ENCODE measurements at places on chromosomes 7 and 10.
A peak's percentile ranks its signal among the peaks of the same experiment; 100 is the strongest.

GRCh38 chr7:138400400-138400886, 59.6 kb upstream of the TRIM24 start:
- DNase-seq = no peak

GRCh38 chr7:90212149-90212495, 582 bp downstream of the STEAP2 start:
- peak; percentile 55 for DNase-seq

DNA sequence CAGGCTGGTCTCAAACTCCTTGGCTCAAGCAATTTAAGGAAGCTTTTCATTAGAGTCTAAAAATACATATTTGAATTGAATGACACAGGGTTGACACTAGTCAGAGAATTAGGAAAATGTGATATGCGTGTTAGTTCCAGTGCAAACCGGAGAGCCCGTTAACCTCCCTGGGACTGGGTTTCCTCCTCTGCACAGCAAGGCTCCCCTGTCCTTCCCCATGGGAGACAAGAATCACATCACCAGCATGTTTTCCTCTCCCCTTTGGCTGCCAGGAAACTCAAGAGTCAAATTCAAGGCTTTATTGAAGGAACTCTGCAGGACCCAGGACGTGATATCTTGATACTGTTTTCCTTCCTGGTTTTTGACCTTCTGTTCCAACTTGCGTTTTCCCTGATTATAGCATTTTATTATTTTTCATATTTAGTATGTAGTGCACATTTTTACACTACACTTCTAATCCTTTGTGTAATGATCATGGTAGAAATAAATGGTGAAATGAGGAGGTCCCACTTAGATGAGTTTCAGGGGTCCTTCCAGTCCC, 24.9 kb downstream of the GSTO2 start:
- no peak for DNase-seq

DNA sequence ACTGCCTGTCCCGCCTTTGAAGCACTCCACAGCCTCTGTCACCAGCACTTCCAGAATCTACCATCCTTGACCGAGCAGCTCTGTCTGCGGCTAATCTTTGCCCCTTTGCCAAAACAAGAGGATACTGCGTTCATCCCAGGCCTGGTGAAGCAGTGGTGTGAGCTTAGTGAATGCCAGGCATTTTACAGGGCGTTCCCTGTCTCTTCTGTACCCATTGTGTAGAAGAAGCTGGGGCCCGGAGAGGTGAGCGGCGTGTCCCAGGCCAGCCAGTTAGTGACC, 61.2 kb downstream of the C10orf105 start:
- no peak for DNase-seq

GRCh38 chr10:90435296-90435695, 422.5 kb downstream of the HTR7 start:
- DNase-seq = no peak

- DNase-seq = peak; percentile 55
Observed at GRCh38 chr10:72308320-72308987, 34.7 kb downstream of the DDIT4 start.

- no peak for DNase-seq
Observed at GRCh38 chr10:126519185-126519584, 130.9 kb upstream of the ADAM12 start.

GRCh38 chr7:133691727-133692610, 435.2 kb upstream of the LRGUK start:
- no peak for DNase-seq

DNA sequence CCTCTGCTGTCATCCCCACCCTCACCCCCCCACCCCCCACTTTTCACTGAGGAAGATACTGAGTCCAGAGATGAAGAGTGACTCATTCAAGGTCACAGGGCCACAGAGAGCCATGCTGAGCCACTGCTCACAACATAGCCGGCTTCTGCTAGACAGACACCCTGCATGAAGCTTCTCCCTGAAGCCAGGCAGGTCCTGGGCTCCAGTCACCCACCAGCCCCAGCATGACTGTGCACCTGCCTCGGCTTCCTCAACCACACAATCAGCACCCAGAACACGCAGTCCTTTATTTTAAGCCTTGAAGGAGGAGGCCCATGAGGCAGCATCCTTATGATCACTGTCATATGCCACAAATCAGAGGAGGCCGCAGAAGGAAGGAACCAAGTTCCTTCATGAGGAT, 19.2 kb upstream of the PRKAG2 start:
- DNase-seq = no peak

DNA sequence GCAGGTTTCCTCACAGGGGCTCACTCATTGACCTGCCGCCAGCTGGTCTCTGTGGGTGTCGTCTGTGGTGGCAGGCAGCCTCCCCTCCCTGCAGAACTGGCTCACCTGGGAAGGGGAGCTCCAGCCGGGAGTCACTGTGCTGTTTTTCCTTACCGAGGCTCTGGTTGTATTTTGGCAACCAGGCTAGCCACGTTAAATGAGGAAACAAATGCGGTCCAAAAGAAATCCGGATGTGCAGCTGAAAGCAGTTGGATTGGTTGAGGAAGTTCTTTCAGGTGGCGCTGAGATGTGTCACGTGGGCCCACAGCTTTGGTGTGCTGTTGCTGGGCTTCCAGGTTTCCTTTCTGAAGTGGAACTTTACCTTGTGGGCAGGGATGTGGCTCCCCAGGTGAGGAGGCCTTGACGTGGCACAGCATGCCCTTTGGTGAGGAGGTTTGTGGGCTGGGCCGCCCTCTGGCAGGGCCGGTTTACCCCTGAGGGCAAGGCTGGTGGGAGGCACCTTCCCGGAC, 14.2 kb downstream of the MTURN start:
- DNase-seq = peak; percentile 66

GRCh38 chr10:11499425-11500071, 111.9 kb downstream of the USP6NL start:
- no peak for DNase-seq

DNA sequence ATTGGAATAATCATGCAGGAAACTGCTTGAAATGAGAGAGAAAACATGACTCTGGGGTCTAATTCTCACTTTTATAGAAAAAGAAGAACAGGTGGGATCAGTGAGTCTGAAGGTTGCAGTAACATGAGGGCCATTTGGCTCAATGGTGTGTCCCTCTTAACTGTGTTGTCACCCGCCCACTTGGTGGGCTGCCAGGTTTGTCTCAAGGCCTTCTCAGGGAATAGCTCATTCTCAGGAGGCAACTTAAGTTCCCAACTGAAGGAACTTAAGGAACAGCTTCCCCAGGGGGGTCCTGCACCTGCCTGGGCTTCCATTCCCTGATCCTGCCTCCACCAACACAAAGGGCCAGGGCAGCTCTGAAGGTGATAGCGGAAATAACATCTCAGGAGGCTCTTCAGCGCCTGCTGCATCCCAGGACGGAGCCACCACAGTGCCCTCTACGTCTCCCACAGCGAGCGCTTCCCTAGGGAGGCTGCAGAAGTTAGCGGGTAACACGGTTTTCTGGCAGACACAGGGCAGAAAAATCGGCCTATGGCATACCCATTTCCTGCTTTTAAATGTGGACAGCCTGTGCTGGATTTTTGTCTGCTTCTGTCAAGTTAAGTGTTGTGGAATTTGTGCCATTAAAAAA, 88.8 kb downstream of the ZRANB1 start:
- no peak for DNase-seq

GRCh38 chr10:4024027-4024426, 239.0 kb upstream of the KLF6 start:
- no peak for DNase-seq

DNA sequence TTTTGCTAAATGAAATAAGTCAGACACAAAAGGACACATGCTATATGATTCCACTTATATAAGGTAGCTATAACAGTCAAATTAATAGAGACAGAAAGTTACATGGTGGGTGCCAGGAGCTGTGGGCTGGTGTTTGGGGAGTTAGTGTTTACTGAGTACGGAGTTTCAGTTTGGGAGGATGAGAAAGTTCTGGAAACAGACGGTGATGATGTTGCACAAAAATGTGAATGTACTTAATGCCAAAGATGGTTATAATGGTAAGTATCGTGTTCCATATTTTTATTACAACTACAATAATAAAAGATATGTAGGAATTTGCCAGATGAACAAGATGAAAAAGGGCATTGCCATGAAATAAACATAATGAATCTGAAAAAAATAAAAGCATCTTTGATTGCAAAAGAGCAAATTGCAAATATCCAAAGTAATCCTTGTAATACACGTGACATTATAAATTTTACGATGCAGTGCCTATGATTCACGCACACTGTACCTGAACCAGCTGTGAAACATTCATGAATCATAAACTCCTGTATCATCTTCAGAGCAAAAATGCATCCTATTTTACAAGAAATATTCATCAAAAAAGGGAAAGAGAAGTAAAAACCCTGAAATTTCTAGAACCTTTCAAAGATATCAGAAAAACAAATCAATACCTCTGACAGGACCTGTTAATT, 676.7 kb downstream of the PCDH15 start:
- DNase-seq = no peak

DNA sequence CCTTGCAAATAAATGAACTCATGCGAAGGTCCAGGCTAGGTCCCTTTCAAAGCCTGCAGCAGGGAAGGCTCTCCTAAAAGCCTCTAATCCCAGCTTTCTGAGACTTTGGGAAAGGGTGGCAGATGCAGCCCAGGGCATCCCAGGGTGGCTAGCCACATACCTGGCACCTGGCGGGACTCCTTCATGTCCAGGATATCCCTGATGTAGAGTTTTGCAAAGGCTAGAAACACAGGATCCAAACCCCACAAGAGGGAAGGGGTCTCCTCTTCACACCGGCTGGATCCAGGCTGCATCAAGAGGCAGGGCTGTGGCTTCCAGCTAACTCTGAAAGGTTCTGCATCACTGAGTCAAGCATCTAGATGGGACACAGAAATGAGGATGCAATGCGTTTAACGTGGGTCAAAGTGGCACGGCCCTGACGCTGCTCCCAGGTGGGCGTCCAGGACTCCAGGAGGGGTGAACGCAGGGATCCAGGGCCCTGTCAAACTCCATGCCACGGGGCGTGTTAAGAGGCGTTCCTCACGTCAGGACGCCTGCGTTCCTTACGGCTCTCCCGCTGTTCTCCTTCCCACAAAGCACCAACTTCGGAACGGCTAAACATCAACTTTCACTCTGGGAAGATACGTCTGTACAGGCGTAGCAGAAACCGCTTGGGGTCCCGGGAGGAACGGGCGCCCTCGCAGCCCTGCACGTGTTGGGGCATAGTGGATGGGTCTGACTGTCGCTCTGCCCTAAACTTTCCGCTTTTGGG, 507 bp downstream of the STN1 start:
- peak; percentile 55 for DNase-seq

DNA sequence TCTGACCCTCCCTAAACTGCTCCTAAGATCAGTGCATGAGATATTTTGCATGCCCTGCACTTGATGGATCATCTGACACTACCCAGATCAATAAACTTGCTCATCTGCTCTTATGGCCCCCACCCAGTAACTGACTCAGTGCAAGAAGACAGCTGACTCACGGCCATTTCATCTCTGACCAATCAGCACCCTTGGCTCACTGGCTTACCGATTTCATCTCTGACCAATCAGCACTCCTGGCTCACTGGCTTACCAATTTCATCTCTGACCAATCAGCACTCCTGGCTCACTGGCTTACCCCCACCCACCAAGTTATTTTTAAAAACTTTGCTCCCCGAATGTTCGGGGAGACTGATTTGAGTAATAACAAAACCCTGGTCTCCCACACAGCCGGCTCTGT, 37.2 kb upstream of the OPTN start:
- no peak for DNase-seq

DNA sequence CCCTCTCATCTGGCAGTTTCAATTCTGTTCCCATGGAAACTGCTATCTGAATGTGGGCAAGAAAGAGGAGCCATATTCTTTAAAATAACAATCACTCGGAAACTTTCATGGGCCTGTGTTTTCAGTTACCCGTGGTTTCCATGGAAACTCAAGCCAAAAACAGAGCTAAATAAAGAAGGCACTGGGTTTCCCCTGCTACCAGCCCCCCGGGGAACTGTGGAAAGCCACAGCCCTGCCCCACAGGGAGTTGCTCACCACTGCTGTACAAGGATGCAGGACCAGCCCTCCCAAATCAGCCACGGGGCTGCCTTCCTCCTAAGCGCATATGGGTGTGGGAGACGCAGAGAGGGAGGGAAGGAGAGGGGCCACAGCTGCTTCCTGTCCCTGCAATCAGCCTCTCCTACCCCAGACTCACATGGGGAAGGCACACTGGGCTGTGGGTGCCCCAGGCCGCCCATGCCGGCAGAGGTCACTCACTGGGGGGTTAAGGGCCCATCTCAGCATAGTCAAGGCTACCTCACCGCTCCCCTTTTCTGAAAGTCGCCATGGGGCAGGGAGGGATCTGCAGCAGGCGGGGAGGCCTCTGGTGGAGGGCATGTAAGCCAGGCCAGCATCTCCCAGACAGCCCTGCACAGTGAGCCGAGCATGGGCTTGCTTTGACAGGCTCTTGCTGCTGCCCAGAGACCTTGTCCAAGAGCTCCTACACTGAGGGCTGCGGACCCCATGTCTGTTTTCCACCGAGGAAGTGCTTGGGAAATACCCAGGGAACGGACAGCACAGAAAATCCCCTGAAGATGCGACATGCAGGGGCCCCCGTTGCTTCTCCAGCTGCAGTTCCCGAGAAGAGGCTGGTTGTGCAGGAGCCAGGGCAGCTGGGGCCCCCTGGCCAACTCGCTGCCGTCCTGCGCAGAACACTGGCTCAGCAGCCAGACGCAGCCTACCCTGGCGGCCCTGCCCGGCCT, 157.3 kb upstream of the PPP2R2D start:
- no peak for DNase-seq

GRCh38 chr7:33535989-33536388, 369.4 kb upstream of the BMPER start:
- no peak for DNase-seq

DNA sequence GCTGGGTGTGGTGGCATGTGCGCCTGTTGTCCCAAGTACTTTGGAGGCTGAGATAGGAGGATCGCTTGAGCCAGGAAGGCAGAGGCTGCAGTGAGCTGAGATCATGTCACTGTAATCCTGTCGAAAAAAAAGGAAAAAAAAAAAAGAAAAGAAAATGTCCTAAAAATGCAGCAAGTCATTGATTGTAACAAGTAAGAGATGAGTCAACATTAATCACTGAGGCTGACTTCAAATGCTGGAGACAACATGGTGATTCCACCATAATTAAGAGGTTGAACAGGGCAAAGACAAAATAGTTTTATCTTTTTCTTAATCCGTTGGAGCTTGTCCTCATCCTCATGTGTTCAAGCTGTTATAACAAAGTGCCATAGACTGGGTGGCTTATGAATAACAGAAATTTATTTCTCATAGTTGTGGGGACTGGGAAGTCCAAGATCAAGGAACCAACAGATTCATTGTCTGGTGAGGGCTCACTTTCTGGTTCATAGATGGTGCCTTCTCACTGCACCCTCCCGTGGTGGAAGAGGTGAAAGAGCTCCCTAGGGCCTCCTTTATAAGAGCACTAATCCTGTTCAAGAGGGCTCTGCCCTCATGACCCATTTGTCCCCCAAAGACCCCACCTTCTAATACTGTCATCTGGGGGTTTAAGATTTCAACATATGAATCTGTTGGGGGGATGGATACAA, 60.3 kb downstream of the TBXAS1 start:
- DNase-seq = no peak

DNA sequence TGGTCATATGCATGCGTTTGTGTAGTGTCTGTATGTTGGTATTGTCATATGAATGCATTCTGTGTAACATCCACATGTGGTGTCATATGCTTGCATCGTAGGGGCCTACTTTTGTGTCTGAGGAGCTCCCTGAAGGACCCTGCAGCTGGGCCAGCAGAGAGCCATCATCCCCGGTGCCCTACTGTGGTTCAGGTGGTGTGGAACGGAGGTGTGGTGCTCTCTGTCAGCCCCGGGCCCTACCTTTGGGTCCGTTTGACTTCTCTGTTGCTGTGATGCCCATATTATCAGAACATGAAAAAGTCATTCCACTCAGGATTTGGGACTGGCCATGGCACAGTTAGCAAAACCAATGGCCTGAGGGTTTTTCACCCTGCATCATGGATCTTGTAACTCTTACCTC, 217.9 kb downstream of the ADARB2 start:
- no peak for DNase-seq

GRCh38 chr7:2821161-2821841, 22.8 kb downstream of the GNA12 start:
- DNase-seq = peak; percentile 58

All from SW480 (cell line).